ENCODE measurements at places on chromosomes 16 and 17. TPM values are rescaled to one million over a fixed set of nuclear protein-coding genes. Genes with fewer than 3 reads are reported as not detected.
A peak's percentile ranks its signal among the peaks of the same experiment; 100 is the strongest.

- H3K4me1 ChIP-seq = no peaks in the 10 kb centered on the region
- H3K4me3 ChIP-seq = no peak overlapping the region
- no peak overlapping the region for H3K27ac ChIP-seq
- H3K36me3 ChIP-seq = no peaks in the 10 kb centered on the region
- no peaks in the 10 kb centered on the region for H3K27me3 ChIP-seq
Measured at GRCh38 chr17:48498164-48498850, 32.5 kb downstream of the HOXB1 start.

- H3K36me3 ChIP-seq = peaks cover 95% of the 10 kb centered on the region
- no peak overlapping the region for H3K27ac ChIP-seq
- no peaks in the 10 kb centered on the region for H3K27me3 ChIP-seq
- no peaks in the 10 kb centered on the region for H3K4me1 ChIP-seq
- H3K4me3 ChIP-seq = no peak overlapping the region
- no peak for DNase-seq
Measured at GRCh38 chr17:28686296-28686695, 24.3 kb downstream of the SUPT6H start.

- no peak overlapping the region for H3K4me3 ChIP-seq
- peak; percentile 23 for DNase-seq
- H3K27me3 ChIP-seq = no peaks in the 10 kb centered on the region
- H3K27ac ChIP-seq = no peak overlapping the region
Measured at GRCh38 chr16:1125471-1125870, 27.4 kb upstream of the CACNA1H start.

DNA sequence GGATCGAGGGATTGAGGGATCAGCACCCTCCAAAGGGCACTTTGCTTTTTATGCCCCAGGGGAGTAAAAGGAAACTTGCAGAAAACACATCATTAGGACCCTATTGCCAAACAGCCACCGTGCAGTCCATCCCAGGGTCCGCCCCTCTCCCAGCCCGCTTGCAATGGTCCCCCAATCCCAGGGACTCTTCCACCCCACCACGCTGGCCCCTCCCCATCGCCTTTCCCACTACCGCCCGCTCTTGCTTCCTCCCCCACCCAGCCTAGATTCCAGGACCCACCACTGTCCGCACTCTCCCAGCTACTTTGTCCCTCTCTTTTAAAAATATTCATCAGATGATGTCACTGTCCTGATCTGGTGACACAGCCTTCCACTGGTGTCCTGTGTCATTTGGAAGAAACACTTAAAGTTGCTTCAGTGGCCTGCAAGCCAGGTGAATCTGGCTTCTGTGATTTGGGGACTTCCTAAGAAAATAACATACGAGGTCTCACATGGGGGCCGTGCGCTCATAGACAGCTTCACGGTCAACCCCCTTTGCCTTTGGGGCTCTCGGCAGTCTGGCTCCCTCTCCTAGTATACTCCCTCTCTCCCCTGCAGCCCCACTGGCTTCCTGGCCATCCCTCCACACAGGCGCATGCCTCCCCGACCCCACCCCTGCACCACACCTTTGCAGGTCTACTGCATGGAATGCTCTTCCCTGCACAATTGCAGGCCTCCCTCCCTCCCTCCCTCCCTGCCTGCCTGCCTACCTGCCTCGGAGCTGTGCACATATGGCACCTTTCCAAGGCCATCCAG lies 127.9 kb downstream of the RBFOX3 start:
- H3K36me3 ChIP-seq = no peaks in the 10 kb centered on the region
- H3K27me3 ChIP-seq = no peaks in the 10 kb centered on the region
- H3K27ac ChIP-seq = no peak overlapping the region
- H3K4me3 ChIP-seq = no peak overlapping the region
- no peaks in the 10 kb centered on the region for H3K4me1 ChIP-seq

The SMARCD2 gene
- total RNA-seq = 114 TPM

- no peaks in the 10 kb centered on the region for H3K36me3 ChIP-seq
- H3K27me3 ChIP-seq = no peaks in the 10 kb centered on the region
- H3K4me3 ChIP-seq = no peak overlapping the region
Measured at GRCh38 chr16:70737377-70738082, 51.7 kb upstream of the MTSS2 start.

DNA sequence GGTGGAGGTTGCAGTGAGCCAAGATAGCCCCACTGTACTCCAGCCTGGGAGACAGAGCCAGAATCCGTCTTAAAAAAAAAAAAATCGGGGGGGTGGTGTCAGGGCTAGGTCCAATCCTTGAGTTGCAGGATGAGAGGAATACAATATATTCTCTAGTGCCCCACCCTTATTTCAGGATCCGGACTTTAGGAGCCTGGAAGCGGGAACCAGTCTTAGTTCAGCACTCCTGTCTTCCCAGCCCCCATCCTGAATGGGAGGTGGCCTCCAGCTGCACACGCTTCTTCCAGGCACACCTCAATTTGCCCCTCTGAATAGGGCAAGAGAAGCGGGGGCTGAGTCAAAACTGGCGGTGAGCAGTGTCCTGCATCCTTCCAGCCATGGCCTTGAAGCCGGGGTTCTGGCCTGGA lies 1.6 kb downstream of the FHOD1 start:
- no peaks in the 10 kb centered on the region for H3K27me3 ChIP-seq
- no peaks in the 10 kb centered on the region for H3K36me3 ChIP-seq
- DNase-seq = no peak

DNA sequence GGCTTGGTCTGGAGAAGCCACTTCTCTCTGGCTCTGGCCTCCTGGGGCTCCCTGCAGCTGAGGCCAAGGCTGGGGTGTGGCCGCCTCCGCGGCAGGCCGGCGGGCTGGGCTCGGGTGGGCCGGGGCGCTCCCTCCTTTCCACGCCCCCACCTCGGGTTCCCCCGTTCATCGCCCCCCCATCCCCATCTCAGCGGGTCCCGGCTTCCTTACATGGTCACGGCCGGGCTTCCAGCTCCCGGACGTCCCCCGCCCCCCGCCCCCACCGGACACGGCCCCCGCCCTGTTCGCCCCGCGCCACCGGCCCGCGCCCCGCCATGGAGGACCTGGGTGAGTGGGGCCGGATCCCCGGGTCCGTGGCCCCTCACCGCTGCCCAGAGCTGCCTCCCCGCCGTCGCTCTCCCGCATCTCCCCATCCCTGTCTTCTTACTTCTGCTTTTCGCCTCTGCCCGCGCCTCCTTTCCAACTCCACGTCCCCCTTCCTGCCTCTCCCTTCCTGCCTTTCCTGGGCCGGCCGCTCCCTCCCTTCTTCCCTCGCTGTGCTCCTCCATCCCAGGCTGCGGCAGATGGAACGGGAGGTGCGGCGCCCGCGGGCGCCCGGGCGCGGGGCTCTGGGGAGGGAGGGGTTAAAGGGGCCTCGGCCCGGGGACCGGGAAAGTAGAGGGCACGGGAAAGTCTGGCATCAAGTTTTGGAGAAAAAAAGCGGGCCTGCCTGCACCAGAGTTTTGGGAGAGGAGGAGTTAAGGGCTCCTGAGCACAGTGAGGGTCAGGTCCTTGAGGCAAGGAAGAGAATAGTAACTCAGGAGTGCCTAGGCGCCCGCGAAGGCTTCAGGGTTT lies at the start of gene TGFB1I1:
Gene TGFB1I1 (plus strand): TSS at position 278 of the 834 bp plus-strand sequence. CDS start 37 bp downstream, at position 315.
- H3K36me3 ChIP-seq = no peaks in the 10 kb centered on the region
- peaks cover 34% of the 10 kb centered on the region for H3K4me1 ChIP-seq
- no peak for DNase-seq
- H3K27me3 ChIP-seq = no peaks in the 10 kb centered on the region
- H3K4me3 ChIP-seq = no peak within 1 kb of the TSS

- no peaks in the 10 kb centered on the region for H3K36me3 ChIP-seq
- H3K4me3 ChIP-seq = no peak overlapping the region
- H3K27me3 ChIP-seq = no peaks in the 10 kb centered on the region
Measured at GRCh38 chr16:58492066-58492465, 7.9 kb upstream of the NDRG4 start.

GRCh38 chr17:74545843-74546230 lies at the start of gene CD300C:
CD300C (minus strand) TSS chr17:74546115; CDS start chr17:74545782, 333 bp downstream.
- no peak for DNase-seq
- no peak within 1 kb of the TSS for H3K4me3 ChIP-seq
- no peaks in the 10 kb centered on the region for H3K27me3 ChIP-seq
- no peaks in the 10 kb centered on the region for H3K36me3 ChIP-seq

GRCh38 chr16:68526143-68526781 lies 12.8 kb upstream of the ZFP90 start:
- no peaks in the 10 kb centered on the region for H3K27me3 ChIP-seq
- no peaks in the 10 kb centered on the region for H3K36me3 ChIP-seq
- H3K4me1 ChIP-seq = peaks cover 21% of the 10 kb centered on the region
- no peak overlapping the region for H3K4me3 ChIP-seq

The IL17C gene
- not detected for total RNA-seq

The PABPN1L gene
- total RNA-seq = not detected

- H3K4me3 ChIP-seq = no peak overlapping the region
- H3K27me3 ChIP-seq = no peaks in the 10 kb centered on the region
- H3K27ac ChIP-seq = no peak overlapping the region
- no peak for DNase-seq
- no peaks in the 10 kb centered on the region for H3K36me3 ChIP-seq
- H3K4me1 ChIP-seq = no peaks in the 10 kb centered on the region
Measured at GRCh38 chr16:48499923-48500381, 110.0 kb downstream of the N4BP1 start.

DNA sequence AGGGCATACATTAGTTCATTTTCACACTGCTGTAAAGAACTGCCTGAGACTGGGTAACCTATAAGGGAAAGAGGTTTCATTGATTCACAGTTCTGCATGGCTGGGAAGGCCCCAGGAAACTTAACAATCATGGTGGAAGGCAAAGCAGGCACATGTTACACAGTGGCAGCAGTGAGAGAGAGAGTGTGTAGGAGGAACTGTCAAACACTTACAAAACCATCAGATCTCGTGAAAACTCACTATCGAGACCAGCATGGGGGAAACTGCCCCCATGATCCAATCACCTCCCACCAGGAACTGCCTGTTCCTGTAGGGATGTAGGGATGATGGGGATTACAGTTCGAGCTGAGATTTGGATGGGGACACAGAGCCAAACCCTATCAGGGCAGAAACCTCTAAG lies 17.2 kb downstream of the NUBP1 start:
- H3K4me3 ChIP-seq = no peak overlapping the region
- no peak for DNase-seq
- no peaks in the 10 kb centered on the region for H3K27me3 ChIP-seq
- H3K36me3 ChIP-seq = peaks cover 69% of the 10 kb centered on the region
- no peak overlapping the region for H3K27ac ChIP-seq
- H3K4me1 ChIP-seq = no peaks in the 10 kb centered on the region

- no peaks in the 10 kb centered on the region for H3K27me3 ChIP-seq
- no peak overlapping the region for H3K4me3 ChIP-seq
- no peak overlapping the region for H3K27ac ChIP-seq
- no peak for DNase-seq
- H3K4me1 ChIP-seq = no peaks in the 10 kb centered on the region
Measured at GRCh38 chr16:26087091-26087490, 395.3 kb downstream of the HS3ST4 start.

The IGF2BP1 gene
- not detected for total RNA-seq

DNA sequence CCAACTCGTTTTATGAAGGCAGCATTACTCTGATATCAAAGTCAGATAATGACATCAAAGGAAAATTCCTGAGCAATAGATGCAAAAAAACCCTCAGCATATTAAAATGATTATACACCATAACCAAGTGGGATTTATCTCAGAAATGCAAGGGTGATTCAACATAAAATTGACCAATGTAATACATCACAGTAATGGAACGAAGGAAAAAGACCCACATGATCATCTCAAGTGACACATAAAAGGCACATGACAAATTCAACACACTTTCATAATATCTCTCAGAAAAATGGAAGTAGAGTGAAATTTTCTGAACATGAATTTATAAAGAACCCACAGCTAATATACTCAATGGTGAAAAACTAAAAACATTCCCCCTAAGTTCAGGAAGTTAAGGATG lies 118.8 kb downstream of the ITFG1 start:
- no peak for DNase-seq
- H3K4me3 ChIP-seq = no peak overlapping the region
- H3K36me3 ChIP-seq = no peaks in the 10 kb centered on the region
- no peak overlapping the region for H3K27ac ChIP-seq
- no peaks in the 10 kb centered on the region for H3K27me3 ChIP-seq

DNA sequence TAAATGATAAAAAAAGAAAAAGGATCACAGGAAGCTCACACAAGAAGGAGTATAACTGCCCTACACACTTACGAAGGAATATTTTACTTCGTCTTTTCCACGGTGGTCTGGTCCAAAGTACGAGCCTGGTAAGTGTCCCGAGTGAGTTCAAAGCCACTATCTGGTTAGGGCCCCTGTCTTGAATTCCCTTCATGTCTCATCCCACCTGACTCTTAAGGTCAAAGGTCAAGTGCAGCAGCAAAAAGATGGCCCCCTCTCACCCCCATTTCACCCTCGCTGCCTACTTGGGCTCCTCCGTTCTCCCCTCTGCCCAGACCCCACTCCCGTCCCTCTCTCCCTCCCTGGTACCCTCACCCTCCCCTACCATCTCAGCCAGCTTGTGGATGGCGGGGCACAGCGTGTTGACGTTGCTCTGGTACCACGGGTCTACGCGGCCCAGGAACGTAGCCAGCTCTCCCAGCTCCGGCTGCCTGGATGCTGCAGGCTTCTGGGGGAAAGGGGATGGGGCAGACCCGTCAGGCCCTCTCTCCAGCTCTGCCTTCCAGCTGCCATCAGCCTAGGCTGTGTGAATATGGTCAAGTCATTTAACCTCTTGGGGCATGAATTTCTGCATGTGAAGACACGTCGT lies 27.8 kb upstream of the MFSD6L start:
- DNase-seq = no peak
- no peaks in the 10 kb centered on the region for H3K4me1 ChIP-seq
- H3K27me3 ChIP-seq = no peaks in the 10 kb centered on the region
- H3K4me3 ChIP-seq = no peak overlapping the region
- no peaks in the 10 kb centered on the region for H3K36me3 ChIP-seq

DNA sequence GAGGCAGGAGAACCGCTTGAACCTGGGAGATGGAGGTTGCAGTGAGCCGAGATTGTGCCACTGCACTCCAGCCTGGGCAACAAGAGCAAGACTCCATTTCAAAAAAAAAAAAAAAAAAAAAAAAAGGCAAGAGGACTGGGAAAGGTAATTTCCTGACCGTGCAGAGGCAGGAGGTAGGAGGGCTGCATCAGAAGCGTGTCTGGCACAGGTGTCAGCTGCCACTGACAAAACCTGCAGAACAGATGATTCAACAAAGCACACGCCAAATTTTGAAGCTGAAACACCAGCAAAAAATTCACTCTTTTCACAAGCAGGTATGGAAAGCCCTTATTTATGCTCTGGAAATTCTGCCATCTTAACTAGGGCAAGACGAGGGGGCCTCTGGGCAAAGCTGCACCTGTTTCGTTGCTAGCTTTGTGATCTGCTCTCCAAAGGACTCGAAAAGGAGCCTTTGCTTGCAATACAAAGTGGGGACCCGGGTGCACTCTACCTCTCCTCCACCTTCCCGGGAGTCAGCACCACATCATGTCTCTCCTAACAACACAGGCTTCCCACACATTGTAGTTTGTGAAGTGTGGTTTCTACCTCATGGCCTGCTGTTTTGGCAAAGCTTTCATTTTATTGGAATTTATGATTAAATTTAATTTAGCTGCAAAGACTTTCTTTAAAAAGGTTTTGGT lies 33.7 kb downstream of the USP22 start:
- H3K36me3 ChIP-seq = peaks cover 90% of the 10 kb centered on the region
- no peaks in the 10 kb centered on the region for H3K4me1 ChIP-seq
- no peaks in the 10 kb centered on the region for H3K27me3 ChIP-seq
- H3K27ac ChIP-seq = no peak overlapping the region
- no peak overlapping the region for H3K4me3 ChIP-seq

GRCh38 chr16:35711958-35712357 lies 2252.5 kb downstream of the TP53TG3F start:
- no peaks in the 10 kb centered on the region for H3K27me3 ChIP-seq
- no peak for DNase-seq
- no peaks in the 10 kb centered on the region for H3K4me1 ChIP-seq
- no peaks in the 10 kb centered on the region for H3K36me3 ChIP-seq

The VMP1 gene
- total RNA-seq = 113 TPM
